ENCODE measurements at places on chromosomes 6 and 20.

GRCh38 chr6:165049362-165049761, 260.0 kb downstream of the C6orf118 start:
- no peak for DNase-seq

- DNase-seq = peak; percentile 92
These were observed 2.2 kb downstream of the PPP1R10 start for GRCh38 chr6:30614843-30615218.

GRCh38 chr6:11196511-11197174, 35.8 kb downstream of the NEDD9 start:
- no peak for DNase-seq

DNA sequence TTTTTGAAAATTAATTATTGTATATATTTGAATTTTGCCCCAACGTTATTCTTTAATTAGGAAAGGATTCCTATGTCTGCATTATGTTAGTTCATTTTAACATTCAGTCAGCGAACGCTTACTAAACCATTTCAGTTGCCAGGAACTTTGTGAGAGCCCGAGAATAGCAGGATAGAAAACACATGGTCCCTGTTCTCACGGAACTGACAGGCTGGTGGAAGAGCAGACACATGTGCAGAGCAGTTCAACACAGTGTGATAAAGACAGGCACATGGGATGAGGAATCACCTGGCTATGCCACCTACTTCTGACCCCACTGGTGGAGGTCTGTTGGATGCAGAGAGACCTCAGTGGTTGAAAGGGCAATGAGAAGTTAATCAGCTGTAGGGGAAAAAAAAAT, 367.2 kb downstream of the EPM2A start:
- DNase-seq = no peak

- peak; percentile 38 for DNase-seq
These were observed 23.9 kb upstream of the TINAG start for GRCh38 chr6:54284161-54284860.

DNA sequence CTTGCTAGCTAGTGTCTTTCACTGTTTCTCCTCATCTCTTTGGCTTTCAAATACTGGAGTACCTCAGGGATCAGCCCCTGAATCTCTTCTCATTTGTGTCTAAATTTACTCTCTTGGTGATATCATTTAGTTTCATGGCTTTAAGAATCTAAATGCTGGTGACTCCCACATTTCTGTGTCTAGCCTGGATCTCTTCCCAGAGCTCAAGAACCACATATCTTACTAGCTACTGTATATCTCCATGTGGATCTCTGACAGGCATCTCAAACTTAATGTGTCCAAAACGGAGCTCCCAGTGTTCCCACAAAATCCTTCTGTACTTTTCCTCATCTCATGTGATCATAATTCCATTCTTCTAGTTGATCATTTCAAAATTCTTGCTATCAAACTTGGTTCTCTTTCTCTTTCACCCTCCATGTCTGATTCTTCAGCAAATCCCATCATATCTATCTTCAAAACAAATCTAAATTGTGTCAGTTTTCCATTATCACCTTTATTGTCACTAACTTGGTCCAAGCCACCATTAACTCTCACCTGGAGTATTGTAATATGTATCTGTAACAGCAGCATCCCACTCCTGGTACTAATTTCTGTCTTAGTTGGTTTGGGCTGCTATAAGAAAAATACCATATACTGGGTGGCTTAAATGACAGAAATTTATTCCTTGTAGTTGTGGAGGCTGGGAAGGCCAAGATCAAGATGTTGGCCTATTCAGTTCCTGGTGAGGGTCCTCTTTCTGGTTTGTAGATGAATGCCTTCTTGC, 45.9 kb downstream of the CCDC170 start:
- DNase-seq = no peak

- DNase-seq = no peak
These were observed 384.0 kb upstream of the SASH1 start for GRCh38 chr6:147958683-147959082.

- no peak for DNase-seq
These were observed at the start of gene COL9A1 for GRCh38 chr6:70303034-70303525. COL9A1 (minus strand) TSS chr6:70303084; CDS start chr6:70302924, 160 bp downstream.

GRCh38 chr6:134674562-134674961, 275.3 kb downstream of the ALDH8A1 start:
- DNase-seq = no peak

GRCh38 chr20:7665376-7665775, 274.9 kb downstream of the HAO1 start:
- DNase-seq = no peak

DNA sequence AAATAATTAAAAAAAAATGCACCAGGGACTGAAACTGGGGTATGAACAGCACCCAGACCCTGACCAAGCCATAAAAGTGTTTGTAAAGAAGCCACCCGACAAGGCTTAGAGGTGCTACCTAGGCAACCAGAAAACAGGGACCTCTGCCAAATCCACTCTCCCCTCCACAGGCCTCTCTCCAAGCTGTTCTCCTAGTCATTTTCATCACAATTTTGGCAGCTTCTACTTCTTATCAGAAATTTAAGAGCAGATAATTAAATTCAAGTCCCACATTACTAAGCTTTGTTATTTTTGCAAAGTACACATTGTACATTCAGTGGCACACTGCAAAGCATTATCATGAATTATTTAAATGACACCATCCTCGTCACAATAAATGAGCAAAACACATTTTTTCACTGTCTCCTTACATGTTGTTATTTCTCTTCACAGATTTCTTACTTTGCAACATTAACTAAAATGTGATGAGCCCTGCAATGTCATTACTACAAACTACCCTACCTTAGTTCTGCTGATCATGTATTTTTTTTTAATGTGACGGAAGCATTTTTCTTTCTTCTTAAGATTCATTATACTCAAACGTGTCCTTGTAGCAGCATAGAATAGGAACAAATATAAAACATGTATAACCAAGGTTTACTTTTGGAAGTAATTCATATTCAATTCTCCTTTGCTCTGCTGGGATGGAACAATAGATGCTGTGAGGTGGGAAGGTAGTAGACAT, 38.1 kb downstream of the ECT2L start:
- no peak for DNase-seq

DNA sequence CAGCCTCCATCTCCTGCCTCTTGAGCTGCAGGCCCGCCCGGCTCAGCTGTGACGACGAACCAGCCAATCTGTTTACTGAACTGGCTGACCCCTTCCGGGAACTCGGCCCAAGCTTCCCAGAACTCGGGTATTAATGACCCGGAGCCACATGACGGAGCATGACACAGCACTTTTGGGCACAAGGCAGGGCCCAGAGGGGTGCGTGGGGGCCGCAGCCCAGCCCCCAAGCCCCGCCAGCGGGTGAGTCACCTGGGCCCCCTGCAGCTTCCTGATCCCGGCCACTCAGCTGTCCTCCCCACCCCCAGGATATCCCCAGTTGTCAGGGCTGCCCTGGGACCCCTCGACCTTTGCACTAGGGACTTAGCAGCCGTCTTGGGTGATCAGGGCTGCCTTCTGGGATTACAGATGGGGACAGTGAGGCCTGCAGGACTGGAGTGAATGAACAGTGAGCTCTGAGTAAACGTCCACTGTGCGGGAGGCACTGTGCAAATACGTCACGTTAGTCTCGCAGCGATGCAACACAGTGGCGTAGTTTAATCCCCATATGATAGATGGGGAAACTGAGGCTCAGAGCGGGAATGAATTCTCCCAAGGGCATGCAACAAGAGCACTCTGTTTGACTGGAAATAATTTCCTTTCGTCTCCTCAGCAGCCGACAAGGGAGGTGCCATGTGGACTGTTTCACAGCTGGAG, 102.1 kb downstream of the CEBPB start:
- DNase-seq = peak; percentile 80

DNA sequence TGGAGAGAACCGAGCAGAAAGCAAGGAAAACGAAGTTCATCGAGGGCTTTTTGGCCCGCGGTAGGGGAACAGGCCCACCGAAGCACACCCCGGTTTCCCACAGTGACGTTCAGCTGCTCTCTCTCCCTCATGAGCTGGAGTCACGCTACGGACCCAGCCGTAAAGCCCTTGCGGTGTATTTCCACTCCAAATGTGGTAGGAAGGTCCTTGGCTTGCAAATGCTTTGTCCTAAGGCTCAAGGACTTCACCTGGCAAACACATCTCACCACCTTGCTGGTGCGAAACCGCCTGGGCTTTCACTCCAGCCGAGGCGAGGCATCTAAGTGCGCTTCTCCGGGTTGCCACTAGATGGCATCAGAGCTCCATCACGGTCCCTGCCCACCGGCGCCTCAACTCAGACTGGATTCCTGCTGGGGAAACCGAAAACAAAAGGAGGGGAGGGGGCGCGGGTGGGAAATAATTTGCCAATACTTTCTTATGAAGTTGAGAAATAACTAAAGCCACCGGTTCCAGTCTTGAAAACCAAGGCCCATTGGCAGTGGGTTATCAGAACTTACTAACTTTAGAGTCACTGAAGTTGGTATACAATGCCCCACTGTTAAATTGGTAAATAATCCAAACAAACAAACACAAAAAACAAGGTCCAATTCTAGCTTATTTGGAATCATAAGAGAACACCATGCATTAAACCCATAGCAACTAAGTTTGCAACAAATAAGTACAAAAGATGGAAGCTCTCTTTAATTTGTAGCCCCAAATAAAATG, 13.4 kb upstream of the FOXC1 start:
- DNase-seq = no peak

GRCh38 chr20:19344341-19344740, 131.9 kb downstream of the SLC24A3 start:
- DNase-seq = no peak

GRCh38 chr20:1566701-1567100, 9.2 kb upstream of the SIRPD start:
- peak; percentile 12 for DNase-seq

DNA sequence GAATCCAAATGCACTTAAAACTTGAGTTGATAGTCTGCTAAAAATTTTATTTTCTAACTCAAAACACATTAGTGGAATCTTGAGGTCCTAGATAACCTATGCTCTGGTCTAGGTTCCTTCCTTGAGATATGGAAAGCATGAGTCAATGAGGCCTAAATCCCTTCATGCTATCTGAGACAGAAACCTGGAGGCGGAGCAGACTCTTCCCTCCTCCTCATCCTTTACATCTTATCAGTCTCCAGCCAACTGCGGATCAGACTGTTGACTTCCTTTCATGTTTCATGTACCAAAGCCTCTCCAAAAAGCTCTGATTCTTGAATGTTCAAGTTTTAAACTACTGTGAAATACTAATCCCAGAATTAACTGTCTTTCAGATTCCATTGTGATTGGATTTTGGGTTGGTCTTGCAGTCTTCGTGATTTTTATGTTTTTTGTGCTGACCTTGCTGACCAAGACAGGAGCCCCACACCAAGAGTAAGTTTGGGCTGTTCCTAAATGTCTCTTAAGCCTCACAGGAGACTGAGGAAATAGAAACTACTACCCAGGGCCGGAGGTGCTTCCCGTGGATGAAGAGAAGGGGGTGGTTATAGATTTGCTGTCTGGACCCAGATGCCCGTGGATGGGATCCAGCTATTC, 29.1 kb downstream of the MRAP2 start:
- DNase-seq = no peak

DNA sequence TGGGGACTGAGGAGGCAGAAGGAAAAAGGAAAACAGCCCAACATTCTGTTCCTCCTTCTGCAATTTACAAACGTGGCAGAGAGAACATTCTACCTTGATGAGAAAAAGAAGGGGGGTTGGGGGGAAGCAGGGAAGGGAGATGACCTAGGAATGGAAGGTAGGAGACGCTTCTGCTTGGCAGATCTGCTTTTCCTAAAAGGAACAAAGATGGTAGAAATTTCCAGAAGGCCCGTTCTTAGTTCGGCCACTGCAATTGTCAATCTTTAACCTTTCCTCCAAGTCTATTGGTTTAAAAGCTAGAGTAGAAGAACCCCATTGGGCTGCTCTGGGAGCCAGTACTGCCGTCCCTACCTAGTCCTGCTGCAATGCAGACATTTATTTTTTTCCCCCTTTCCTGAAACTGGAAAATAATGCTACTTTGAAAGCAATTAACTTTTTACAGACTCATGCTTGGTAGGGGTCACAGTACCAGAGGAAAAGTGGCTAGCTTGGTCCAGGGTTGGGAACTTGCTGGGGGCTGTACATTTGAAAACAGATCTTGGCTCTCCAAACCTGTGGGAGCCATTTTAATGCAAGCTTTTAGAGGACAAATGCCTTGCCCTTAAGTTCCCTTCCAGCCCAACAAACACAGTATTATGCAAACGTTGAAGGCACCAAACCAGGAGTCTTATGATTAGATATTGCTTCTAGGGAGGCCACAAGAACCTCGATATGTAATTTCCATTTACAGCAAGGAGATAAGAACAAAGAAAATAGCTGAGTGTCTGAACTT, 2.6 kb downstream of the ZMYND8 start:
- no peak for DNase-seq

GRCh38 chr6:31090973-31091364, 21.4 kb downstream of the C6orf15 start:
- no peak for DNase-seq

DNA sequence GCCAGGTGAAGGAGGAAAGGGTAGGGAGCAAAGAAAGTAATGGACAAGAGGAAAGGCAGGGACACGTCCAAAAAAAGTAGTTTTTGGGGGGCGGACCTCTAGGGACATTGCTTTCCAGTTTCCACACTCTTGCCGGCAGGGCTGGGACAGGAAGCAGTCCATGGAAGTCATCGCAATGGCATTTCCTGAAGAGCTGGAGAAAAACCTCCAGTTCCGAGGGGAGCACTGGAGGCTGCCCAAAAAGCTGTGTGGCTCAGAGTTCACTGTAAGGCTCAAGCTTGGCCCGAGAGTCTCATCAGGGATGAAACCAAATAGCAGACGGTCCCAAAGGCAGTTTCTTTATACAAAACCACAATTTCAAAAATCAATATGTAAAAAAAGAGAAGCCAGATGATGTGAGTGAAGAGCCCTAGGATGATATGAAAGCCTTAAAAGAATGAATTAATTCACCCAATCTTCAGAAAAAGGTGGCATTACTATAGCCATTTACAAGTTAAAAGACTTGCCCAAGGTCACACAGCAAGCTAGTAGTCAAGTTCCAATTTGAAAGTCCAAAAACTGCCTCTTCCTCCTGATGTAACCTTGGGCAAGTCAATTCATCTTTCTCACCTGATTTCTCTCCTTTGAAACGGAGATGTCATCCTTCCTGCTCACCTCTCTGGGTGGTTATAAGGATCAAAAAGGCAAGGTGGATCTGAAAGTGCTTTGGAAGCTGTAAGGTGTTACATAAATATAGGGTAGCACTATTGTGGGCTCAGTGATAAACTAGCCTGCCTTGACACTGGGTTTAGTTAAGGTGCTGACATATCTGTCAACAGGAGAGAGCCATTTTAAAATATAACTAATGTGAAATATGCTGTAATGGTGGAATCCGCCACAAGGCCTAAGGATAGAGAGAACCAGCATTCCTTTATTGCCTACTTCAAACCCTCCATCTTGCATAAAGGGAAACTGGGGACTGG, 9.1 kb downstream of the BCL2L1 start:
- DNase-seq = peak; percentile 65

GRCh38 chr6:118683881-118684872, 32.8 kb upstream of the CEP85L start:
- DNase-seq = no peak

- DNase-seq = peak; percentile 37
These were observed 2.7 kb downstream of the BMP2 start for GRCh38 chr20:6769903-6770785.

DNA sequence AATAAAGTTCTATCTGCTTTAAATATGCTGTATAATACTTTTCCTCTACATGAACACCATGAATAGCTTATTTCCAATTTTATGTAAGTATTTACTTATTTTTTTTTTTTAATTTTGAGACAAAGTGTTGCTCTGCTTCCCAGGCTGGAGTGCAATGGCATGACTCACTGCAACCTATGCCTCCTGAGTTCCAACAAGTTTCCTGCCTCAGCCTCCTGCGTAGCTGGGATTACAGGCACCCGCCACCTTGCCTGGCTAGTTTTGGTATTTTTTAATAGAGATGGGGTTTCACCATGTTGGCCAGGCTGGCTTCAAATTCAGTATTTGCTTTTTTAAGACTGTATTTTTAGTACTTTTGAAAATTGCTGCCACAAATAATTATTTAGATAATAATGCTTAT, 1365.9 kb downstream of the GRIK2 start:
- no peak for DNase-seq
